Natural killer cell (primary cell): ENCODE measurements at places on chromosomes 3 and 15. TPM values are rescaled to one million over a fixed set of nuclear protein-coding genes. Genes with fewer than 3 reads are reported as not detected.

The PIGZ gene
- total RNA-seq: 2.2 TPM

The CLSTN2 gene
- 0.05 TPM for total RNA-seq

The IGSF10 gene
- total RNA-seq: not detected

The CFAP44 gene
- 5.4 TPM for total RNA-seq

The WDR93 gene
- total RNA-seq: 0.25 TPM

The CASR gene
- not detected for total RNA-seq

The SLITRK3 gene
- total RNA-seq: not detected

The ISLR2 gene
- total RNA-seq: not detected

The AADAC gene
- total RNA-seq: not detected

The DPPA2 gene
- total RNA-seq: not detected

The RTP1 gene
- total RNA-seq: not detected

- no peak for DNase-seq
These were observed 1.5 kb downstream of the VWA5B2 start for GRCh38 chr3:184230603-184231528.

DNA sequence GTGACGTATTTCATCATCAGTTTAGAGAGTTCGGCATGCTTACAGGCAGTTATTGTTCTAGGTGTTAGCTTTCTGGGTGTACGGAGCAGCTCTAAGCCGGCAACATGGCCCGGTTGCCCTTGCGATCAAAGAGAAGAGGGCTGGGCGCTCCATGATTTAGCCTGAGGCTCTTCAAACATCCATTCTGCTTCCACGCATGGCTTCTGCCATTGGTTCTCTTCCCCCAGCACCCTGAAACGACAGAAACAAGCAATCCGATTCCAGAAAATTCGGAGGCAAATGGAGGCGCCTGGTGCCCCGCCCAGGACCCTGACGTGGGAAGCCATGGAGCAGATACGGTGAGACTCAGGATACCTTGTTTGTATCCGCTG, 574 bp downstream of the NGRN start:
- DNase-seq: no peak

- DNase-seq: no peak
These were observed 47.2 kb downstream of the SPTSSB start for GRCh38 chr3:161323926-161324621.

GRCh38 chr3:24341668-24342067, 153.0 kb downstream of the THRB start:
- no peak for DNase-seq

DNA sequence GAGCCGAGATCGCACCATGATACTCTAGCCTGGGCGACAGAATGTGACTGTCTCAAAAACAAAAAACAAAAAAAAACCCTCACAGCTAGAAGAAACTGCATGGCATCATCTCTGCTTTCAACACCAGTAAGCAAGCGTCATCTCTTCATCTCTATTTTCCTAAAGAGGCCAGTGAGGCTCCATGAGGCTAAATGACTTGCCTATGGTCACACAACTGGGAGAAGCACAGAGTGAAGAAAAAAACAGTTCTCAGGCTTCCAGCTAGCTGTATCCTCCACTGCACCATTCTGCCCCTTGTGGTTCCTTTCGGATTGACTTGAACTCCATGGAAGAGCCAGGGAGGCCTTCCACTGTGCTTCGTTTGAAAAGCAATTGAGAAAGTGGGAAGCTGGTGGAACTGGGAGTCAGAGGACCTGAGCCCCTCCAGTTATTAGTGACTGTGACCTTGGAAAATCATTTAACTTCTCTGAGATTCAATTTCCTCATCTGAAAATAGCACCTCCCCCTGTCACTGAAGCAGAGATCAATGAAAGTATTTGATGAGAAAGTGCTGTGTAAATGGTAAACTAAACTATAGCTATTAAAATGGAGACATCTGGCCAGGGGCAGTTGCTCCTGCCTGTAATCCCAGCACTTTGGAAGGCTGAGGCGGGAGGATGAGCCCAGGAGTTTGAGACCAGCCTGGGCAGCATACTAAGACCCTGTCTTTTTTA, 32.1 kb upstream of the DENND4A start:
- no peak for DNase-seq

- DNase-seq: no peak
These were observed 23.6 kb downstream of the CRTC3 start for GRCh38 chr15:90553248-90553745.

DNA sequence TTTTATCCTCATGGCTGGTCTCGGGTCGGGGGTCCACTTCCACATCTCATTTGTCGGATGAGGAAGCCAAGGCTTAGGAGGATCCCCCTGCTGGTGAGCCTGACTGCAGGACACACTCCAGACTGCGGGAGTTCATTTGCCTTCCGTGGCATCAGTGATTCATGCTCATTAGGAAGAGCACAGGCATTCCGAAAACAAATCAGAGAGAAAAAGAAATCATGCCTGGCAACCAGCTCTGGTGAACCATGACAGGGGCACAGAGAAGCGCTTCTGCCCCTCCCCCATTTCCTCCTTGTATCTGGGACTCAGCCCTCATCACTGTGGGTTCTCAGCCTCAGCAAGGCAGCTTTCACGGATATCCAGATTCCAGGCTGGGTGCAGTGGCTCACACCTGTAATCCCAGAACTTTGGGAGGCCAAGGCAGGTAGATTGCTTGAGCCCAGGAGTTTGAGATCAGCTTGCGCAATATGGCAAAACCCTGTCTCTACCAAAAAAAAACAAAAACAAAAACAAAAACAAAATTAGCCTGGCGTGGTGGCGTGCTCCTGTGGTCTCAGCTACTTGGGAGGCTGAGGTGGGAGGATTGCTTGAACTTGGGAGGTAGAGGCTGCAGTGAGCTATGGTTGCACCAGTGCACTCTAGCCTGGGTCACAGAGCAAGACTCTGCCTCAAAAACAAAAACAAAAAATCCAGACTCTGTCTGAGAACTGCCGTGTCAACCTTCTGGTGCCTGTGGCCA, 28.4 kb downstream of the IRAK2 start:
- peak; percentile 79 for DNase-seq

DNA sequence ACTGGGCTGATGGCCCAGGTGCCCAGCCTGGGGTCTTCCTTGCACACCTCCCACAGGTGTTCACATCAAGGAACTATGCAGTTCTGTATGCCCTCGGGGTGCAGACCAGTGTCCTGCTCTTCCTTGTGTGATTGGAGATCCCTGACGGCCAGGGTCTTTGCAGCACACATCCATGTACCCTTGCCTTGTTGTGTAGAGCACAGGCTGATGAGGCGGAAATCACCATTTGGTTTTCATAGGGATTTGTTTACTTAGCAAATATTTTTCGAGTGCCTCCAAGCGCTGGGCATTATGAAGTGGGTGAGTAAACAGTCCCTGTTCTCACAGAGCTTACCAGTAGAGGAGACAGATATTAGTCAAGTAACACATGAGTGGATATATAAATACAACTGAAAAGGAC, 209.3 kb upstream of the UMPS start:
- DNase-seq: no peak

- DNase-seq: no peak
These were observed 166.2 kb upstream of the ROBO2 start for GRCh38 chr3:76873532-76874242.

DNA sequence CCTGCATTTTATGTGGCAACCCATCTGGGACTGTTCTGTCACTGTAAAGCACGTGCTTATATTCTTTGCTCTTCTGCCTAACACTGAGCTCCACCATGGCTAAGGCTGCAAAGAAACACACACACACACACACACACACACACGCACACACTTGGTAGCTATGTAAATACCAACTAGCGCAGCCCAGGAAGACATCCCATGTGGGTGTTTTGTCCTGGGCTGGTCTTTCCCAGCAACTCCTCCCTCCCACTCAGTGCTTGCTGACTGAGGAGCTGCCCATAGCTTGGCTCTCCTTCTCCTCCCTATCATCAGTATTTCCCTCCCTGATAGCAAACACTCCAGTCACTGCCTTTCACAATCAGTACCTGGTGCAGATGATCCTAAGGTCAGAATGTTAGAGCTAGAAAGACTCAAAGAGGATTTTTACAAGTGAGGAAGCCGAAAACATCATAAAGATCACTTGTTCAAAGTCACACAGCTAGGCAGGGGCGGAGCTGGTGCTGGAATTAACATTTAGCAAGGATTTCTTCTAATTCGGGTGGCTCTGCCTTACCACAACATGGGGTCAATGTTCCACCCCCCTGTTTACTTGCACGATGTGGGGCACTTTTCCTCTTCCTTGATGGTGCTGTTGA, 377.1 kb upstream of the TBL1XR1 start:
- DNase-seq: no peak

DNA sequence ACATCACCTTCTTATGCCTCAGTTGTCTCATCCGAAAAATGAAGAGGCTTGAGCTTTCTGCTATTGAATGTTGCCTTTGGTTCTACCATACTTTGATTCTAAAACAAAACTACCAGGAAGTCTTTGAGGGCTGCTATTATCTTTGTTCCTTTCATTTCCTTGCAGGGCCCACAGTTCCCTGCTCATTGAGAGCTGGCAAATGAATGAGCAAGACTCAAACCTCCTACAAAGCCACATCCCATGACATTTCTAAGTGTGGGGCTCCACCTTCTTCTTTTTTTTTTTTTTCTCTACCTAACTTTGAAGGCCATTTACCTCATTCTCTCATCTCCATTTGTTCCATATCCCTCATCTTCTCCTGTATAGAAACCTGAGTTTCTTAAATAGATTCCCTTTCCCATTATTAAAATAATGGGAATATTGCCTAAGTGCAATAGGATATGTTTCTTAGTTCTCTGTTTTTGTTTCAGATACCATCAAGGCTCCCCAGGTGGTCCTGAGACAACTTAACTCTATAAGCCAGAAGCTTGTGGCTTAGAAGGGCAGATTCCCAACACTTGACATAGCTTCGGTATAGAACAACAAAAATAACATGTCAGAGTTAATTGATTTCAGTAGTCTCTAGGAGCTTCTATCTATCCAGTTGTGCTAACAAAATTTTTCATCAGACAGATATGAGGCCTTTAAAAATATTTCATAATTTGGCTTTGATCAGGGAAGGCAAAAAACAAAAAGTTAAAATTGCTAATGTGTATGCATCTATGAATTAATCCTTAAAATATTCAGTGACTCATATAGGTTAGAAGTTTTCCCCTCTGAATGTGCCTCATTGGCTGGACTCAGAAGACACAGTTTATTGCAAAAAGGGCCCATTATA, 951.6 kb downstream of the TUSC7 start:
- DNase-seq: no peak

DNA sequence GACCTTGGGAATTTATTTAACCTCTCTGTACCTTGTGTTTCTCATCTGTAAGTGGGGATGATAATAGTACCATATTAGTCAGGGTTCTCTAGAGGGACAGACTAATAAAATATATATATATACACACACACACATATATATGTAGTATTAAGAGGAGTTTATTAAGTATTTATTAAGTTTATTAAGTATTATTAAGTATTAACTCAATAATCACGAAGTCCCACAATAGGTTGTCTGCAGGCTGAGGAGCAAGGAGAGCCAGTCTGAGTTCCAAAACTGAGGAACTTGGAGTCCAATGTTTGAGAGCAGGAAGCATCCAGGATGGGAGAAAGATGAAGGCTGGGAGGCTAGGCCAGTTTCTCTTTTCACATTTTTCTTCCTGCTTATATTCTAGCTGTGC, 14.8 kb downstream of the OXSM start:
- no peak for DNase-seq

- no peak for DNase-seq
These were observed 80.5 kb downstream of the TOP2B start for GRCh38 chr3:25584011-25584789.

- no peak for DNase-seq
These were observed 26.2 kb downstream of the SLC2A2 start for GRCh38 chr3:171000281-171000680.
